ENCODE measurements at places on chromosomes 12 and 14.

DNA sequence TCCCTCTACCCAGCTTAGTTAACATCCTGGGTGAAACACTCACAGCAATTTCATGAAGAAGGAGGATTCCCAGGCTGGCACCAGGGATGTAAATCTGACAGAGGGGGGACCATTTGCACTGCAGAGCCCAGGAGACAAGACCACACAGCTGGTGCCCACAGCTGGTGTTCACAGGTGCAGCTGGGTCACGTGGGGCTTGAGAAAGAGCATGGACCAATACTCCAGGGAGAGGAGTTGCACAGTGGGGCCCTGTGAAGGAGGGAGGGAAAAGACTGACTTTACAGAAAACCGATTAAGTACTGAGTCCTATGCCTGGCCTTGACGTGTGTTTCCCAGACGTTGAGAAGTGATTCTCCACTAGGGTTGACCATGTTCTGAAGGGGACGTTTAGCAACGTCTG is 1316.7 kb upstream of the TMEM132C start:
- DNase-seq: no peak

DNA sequence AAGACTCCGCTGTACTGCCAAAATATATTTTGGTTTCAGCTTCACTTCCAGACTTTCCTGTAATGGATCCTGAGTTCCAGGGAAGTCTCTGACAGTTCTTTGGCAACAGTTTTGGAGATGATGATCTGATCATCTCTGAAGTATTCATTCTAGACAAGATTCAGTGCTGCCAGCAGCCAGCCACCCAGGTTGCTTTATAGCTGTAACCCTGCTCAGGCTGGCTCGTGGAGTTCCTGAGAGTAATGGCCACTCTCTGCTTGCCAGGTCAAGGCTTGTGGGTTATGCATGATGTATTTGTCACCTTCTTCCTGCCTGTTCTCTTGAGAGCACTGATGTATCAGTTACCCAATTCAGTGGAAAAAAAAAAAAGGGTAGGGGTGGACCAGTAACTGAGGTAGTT is 124.3 kb downstream of the PPHLN1 start:
- no peak for DNase-seq

DNA sequence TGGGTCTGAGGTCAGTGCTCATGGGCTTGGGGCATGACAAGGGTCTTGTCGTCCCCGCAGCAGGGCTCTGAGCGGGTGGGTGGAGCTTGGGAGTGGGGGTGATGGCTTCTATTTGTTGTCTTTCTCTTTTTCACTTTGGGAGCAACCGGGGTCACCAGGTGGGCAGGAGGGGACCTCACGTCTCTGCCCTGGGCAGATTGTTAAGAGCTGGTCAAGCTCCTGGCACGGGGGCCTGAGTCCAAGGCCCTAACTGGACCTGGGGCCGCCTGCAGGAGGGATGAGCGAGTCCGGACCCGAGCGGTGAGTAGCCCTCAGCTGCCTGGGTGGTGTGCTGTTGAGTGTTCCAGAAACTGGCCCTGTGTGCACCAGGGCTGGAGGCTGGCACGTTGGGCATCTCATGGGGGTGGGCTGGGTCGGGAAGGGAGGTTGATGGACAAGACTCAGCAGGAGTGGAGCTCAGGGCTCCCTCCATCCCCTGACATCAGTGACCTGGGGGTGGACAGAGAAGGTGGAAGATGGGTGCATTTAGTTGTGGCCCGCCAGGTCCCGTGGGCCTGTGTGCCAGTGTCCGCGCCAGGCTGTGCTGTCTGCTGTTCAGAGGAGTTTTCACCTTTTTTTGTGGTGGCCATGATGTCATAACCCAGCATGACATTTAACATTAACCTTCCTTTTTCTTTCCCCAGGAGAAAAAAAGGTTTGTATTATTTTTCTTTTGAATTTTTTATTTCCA is 27.5 kb downstream of the RTL1 start:
- no peak for DNase-seq

GRCh38 chr14:63892265-63892664 is 39.5 kb downstream of the SYNE2 start:
- DNase-seq: no peak

- no peak for DNase-seq
These were observed 89.1 kb downstream of the BBS10 start for GRCh38 chr12:76259106-76259505.

GRCh38 chr12:79689477-79690141 is 1.2 kb downstream of the PAWR start:
- DNase-seq: peak; percentile 67

GRCh38 chr14:89320381-89321000 is 96.5 kb downstream of the FOXN3 start:
- DNase-seq: no peak

GRCh38 chr12:128792881-128793280 is 30.9 kb downstream of the SLC15A4 start:
- DNase-seq: no peak

DNA sequence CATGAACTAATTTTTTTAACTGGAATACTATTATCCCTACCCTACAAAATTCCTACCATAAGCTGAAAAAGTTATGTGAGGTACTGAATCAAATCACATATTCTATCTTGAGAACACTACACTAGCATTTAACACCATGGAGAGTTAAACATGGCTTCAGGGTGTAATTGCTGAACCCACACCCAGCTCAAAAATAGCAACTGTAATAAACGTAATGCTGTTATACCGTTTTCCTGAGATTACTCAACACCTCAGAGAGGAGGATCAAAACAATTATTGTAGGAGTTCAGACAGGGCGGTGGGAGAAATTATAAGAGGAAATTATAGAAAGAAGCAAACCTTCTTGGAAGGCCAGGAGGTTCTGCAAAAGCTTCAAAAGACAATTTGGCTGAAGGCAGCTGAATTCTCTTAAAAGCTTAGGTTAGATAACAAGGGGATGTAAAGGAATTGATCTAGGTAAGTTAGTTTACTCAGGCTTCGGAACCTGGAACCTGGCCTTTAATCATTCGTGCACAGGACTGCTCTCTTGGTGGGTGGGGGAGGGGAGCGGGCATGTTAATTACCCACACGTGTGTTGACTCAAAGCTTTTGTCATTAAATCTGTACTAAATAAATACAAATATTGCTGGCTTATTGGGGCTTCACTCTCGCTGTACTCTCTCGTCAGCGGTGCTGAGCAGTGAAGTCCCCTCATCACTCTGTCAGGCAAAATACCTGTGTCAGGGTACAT is 12.1 kb upstream of the IPO8 start:
- no peak for DNase-seq

GRCh38 chr12:101256266-101256665 is 23.6 kb upstream of the UTP20 start:
- no peak for DNase-seq

GRCh38 chr12:7015555-7016370 is 2.5 kb downstream of the LPCAT3 start:
- DNase-seq: no peak
